ENCODE measurements at places on chromosomes 12 and 14.

DNA sequence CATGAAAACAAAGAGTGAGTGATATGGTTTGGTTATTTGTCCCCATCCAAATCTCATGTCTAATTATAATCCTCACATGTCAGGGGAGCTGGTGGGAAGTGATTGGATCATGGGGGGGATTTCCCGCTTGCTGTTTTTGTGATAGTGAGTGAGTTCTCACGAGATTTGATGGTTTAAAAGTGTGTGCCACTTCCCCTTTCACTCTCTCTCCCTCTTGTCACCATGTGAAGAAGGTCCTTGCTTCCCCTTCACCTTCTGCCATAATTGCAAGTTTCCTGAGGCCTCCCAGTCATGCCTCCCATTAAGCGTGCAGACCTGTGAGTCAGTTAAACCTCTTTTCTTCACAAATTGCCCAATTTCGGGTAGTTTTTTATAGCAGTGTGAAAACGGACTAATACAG lies 2.1 kb upstream of the ATXN7L3B start:
- DNase-seq, result no peak

- DNase-seq, result no peak
These were observed 78.0 kb upstream of the OTX2 start for GRCh38 chr14:56888274-56888673.

- no peak for DNase-seq
These were observed 49.9 kb downstream of the IFNG start for GRCh38 chr12:68109444-68110217.

- no peak for DNase-seq
These were observed 13.1 kb downstream of the ATXN3 start for GRCh38 chr14:92093320-92093719.

GRCh38 chr14:35879151-35879648 lies 53.1 kb downstream of the BRMS1L start:
- DNase-seq, result no peak

DNA sequence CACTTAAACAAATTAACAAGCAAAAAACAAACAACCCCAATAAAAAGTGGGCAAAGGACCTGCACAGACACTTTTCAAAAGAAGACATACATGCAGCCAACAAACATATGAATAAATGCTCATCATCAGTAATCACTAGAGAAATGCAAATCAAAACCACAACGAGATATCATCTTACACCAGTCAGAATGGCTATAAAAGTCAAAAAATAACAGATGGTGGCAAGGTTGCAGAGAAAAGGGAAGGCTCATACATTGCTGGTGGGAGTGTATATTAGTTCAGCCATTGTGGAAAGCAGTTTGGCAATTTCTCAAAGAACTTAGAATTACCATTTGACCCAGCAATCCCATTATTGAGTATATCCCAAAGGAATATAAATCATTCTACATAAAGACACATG lies 34.6 kb upstream of the NT5DC3 start:
- no peak for DNase-seq

- no peak for DNase-seq
These were observed 70.2 kb downstream of the HECTD1 start for GRCh38 chr14:31137214-31137889.

- DNase-seq, result no peak
These were observed 9.1 kb downstream of the ATP6V0A2 start for GRCh38 chr12:123721245-123721644.

- DNase-seq, result no peak
These were observed 18.3 kb downstream of the ADGRD1 start for GRCh38 chr12:130971925-130972585.
